Neural progenitor cell (in vitro differentiated cells): ENCODE measurements at places on chromosomes 1 and 21.

- DNase-seq = no peak
Observed at GRCh38 chr1:226678701-226679100, 60.4 kb downstream of the ITPKB start.

GRCh38 chr1:92299477-92300150 lies 755 bp downstream of the RPAP2 start:
- DNase-seq = no peak

DNA sequence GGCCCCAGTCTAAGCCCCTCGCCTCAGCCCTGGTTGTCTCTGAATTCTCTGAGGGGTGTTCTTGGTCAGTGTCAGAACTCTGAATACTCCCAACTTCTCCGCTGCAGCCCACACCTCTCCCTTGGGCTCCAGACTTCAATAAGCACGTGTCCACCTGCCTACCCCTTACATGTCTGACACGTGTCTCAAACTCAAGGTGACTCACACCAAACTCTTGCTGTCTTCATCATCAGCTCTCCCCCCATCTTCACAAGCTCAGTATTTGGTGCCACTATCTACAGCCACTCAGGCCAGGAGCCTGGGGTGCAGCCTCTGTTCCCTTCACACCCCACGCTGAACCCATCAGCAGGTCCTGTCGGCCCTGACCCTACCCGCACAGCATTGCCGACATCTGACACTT lies 18.8 kb upstream of the UBXN10 start:
- no peak for DNase-seq

DNA sequence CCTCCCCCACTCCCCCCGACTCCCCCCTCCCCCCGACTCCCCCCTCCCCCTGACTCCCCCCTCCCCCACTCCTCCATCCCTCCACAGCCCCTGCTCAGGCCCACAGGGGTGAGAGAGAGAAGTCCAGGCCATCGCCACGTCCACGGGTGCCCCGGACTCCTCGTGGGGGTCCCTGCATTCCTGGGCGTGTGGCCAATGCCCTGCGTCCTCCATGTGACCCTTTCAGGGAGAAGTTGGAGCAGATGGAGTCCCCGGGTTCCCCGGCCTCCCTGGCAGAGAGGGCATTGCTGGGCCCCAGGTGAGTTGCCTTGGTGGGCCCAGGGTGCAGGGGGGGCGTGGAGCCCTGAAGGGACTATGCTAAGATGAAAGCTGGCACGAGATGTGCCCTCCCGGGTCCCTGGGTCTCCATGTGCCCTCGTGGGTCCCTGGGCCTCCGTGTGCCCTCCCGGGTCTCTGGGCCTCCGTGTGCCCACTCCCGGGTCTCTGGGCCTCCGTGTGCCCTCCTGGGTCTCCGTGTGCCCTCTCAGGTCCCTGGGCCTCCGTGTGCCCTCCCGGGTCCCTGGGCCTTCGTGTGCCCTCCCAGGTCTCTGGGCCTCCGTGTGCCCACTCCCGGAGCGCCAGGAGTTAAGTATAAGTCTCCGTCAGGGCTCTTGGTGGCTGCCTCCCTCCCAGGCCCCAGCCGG lies 52.0 kb downstream of the SLC19A1 start:
- DNase-seq = no peak

- peak; percentile 30 for DNase-seq
Observed at GRCh38 chr1:92310185-92310597, 11.3 kb downstream of the RPAP2 start.

GRCh38 chr21:34595457-34595856 lies 19.5 kb downstream of the RCAN1 start:
- DNase-seq = no peak

DNA sequence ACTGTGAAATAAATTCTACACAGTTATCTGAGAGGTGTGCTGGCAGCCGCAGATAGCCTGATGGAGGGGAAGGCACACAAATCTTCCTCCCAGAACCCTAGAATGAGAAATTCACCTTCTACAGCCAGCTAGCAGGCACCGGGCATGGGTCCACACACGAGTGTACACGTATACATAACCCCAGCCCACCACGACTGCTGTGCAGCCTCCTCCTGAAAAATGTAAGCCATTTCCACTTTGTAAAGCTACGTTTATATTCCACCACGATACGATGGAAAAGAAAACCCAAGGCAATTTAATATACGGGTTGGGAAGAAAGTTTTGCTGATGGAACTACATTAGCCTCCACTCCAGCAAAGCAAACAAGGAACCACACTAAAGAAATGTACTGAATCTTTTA lies 1.8 kb downstream of the BTG3 start:
- DNase-seq = no peak

- DNase-seq = no peak
Observed at GRCh38 chr21:42613756-42614155, 39.7 kb upstream of the PDE9A start.

- no peak for DNase-seq
Observed at GRCh38 chr1:248306103-248306502, 2.9 kb upstream of the OR2T12 start.

DNA sequence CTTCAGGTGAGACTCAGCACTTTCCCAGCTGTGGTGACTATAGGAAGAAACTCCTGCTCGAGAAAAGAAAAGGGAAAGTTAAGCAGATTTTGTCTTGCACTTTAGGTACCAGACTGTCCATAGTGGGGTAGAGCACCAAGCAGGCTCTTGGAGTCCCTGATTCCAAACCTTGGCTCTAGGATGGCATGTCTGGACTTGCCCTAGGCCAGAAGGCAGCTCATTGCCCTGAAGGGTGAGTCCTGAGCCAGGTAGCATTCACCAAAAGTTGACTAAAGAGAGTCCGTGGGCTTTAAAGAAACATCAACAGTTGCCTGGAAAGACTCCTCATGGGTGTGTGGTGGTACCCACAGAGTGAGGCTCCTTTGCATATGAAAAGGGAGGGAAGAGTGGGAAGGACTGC lies 145.2 kb upstream of the SNX7 start:
- DNase-seq = no peak

- DNase-seq = no peak
Observed at GRCh38 chr1:15155888-15156741, 2.6 kb downstream of the TMEM51 start.

GRCh38 chr1:59013276-59013927 lies 229.6 kb upstream of the JUN start:
- DNase-seq = peak; percentile 56

- DNase-seq = peak; percentile 68
Observed at GRCh38 chr1:235357485-235358373, 9.5 kb upstream of the TBCE start.

DNA sequence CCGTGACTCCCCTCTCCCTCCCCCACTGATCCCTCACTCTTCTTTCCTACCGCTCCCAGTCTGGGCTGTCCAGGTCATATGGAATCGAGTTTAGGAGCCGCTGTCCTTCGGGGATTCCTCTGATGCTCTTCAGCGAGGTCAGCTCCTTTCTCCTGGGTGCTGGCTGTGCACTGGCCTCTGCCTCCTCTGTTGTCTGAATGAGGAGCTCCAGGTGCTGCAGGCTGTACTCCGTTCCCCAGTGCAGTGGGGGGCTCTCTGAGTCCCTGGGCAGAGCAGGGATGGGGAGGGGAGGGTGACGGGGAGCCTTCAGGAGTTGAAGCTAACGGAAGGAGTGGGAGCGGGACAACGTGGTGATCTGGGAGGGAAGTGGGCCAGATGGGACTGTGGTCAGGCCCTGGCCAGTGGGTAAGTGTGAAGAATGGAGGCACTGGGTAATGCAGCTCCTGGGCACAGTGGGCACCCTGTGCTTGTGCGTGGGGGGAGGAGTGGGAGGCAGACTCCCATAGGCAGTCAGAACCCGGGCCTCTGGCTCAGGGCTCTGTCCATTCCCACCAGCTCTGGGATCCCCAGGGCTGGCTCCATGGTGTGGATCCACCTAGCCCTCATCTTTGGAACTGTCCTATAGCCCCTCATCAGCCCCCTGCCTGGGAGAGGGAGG lies 59.5 kb upstream of the TLR5 start:
- DNase-seq = no peak

- no peak for DNase-seq
Observed at GRCh38 chr1:8913457-8913856, 32.2 kb upstream of the CA6 start.

GRCh38 chr1:59486615-59487014 lies 189.7 kb downstream of the FGGY start:
- DNase-seq = no peak

DNA sequence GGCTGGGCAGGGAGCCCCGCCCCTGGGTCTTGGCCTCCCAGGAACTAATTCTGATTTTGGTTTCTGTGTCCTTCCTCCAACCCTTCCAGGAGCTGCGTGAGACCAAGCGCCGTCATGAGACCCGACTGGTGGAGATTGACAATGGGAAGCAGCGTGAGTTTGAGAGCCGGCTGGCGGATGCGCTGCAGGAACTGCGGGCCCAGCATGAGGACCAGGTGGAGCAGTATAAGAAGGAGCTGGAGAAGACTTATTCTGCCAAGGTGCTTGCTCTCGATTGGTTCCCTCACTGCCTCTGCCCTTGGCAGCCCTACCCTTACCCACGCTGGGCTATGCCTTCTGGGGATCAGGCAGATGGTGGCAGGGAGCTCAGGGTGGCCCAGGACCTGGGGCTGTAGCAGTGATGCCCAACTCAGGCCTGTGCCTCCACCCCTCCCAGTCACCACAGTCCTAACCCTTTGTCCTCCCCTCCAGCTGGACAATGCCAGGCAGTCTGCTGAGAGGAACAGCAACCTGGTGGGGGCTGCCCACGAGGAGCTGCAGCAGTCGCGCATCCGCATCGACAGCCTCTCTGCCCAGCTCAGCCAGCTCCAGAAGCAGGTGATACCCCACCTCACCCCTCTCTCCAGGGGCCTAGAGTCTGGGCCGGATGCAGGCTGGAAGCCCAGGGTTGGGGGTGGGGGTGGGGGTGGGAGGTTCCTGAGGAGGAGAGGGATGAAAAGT lies 18.5 kb upstream of the SEMA4A start:
- no peak for DNase-seq

- DNase-seq = peak; percentile 18
Observed at GRCh38 chr1:68791800-68792199, 294.9 kb upstream of the DEPDC1 start.

GRCh38 chr1:150563340-150564038 lies 14.3 kb downstream of the ADAMTSL4 start:
- DNase-seq = no peak

DNA sequence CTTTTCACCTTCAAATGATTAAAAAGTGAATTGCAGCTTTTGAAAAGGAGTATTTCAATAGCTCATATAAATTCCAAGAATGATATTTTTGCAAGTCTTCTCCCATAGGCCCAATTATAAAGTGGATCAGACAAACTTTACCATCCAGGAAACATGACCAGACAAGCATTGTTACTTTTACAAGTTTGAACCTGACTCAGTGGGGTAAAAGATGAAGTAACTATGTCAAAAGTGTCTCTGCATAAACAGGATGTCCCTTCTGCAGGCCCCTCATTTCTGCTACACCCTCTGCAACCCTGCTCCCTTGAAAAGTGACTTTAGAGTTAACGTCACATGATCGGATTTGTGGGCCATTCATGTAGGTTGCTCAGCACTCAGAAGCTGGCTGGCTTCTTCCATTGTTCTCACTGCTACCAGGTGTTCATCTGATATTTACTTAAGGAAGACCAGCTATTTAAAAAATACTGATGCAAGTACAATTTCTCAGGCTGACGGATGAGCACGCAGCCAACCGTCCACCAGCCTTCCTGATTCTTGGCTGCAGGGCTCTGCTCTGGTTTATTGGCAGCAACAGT lies 32.3 kb downstream of the URB1 start:
- no peak for DNase-seq

GRCh38 chr1:197367627-197368026 lies 99.6 kb downstream of the CRB1 start:
- DNase-seq = no peak

GRCh38 chr1:166740668-166741276 lies 98.5 kb upstream of the POGK start:
- peak; percentile 7 for DNase-seq

DNA sequence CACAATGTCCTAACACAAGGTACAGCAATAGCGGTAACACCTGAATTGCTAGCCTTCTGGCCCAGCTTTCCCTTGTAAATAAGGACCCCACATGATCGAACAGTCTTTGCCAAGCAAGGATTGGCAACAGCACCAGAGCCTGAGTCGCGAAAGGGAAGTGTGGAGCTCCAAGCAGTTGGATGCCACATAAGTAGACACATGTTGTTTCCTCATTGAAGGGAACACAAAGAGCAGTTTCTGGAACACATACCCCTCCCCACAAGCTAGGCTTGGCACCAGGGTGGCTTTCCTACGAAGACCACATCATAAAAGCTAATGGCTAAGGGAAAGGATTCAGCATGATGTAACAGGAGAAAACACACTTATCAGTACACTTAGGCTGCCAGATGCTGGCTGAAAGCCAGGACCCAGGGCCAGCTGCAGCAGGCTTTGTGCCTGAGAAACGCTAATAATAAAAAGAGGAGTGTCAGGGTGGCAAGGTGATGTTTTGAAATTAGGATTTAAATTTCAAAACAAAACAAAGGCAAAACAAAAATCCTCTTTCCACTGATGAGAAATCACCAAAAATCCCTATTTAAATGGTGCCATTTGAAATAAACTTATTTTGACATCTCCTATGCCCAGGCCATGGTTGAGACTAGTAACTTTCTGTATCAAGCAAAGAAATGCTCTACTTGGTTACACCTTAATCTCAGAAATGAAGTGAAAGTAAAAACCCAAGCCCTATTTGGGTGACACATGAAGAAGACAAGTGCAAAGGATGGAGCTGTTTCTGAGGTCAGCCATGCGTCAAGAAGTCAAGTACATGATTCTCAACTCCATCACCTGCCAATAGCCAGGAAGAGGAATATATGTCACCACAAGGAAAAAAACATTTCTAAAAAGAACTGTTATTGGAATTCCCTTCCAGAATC lies 11.9 kb upstream of the CPLANE2 start:
- no peak for DNase-seq

GRCh38 chr1:37850352-37850955 lies 8.9 kb downstream of the MTF1 start:
- DNase-seq = no peak

GRCh38 chr1:106700211-106700610 lies 356.3 kb upstream of the PRMT6 start:
- DNase-seq = no peak

GRCh38 chr21:45073301-45074047 lies 906 bp upstream of the ADARB1 start:
- peak; percentile 66 for DNase-seq

GRCh38 chr1:22137004-22137720 lies 5.7 kb downstream of the WNT4 start:
- peak; percentile 33 for DNase-seq
